Sigmoid colon (tissue), 7 donors: ENCODE measurements at places on chromosomes 7 and 10. TPM values are rescaled to one million over a fixed set of nuclear protein-coding genes. Genes with fewer than 3 reads are reported as not detected.

Gene CLEC5A
- total RNA-seq = not detected

Gene VPS26A
- total RNA-seq = 59.2 TPM

DNA sequence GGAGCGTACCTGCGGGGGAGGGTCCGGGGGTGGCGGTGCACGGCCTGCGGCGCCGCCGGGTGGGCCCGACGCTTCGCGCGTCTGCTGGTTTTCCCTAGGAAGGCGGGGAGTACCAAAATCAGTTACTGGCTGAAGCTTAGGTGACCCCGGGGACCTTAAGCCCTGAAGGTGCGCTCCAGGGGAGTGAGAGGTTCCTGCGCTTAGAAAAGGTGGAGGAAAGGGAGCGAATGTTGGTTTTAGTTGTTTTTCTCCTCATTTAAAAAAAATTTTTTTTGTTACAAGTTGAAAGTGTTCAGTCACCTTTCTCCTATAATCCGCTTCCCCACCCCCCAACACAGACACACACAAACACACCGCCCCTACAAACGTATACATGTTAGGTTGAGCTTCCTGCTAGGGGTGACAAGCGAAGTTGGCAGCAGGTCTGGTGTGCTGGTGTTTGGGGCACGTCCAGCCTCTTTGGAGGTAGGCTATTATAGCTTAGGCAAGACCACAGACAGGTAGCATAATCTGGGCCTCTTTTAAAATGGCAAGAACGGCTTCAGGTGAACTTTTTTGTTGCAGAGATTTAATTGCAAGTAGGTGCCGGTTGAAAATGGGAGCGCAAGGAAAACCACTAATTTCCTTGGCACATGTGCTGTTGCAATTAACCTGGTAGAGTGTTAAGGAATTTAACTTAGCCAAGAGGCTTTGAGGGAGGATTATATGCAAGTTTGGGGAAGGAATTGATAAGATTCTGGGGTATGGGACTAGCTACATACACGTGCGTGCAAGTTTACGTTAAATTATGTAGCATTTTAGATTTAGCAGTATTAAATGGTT is 945 bp downstream of the ADD3 start:
- DNase-seq = no peak

- DNase-seq = no peak
Observed at GRCh38 chr7:86942081-86942480, 117.4 kb downstream of the ELAPOR2 start.

GRCh38 chr10:111648046-111648445 is 535.5 kb downstream of the GPAM start:
- no peak for DNase-seq

Gene PARG
- total RNA-seq = 32.1 TPM

GRCh38 chr10:128530301-128530700 is 404.1 kb upstream of the MKI67 start:
- DNase-seq = no peak

- no peak for DNase-seq
Observed at GRCh38 chr10:34091635-34092195, 723.4 kb downstream of the PARD3 start.

DNA sequence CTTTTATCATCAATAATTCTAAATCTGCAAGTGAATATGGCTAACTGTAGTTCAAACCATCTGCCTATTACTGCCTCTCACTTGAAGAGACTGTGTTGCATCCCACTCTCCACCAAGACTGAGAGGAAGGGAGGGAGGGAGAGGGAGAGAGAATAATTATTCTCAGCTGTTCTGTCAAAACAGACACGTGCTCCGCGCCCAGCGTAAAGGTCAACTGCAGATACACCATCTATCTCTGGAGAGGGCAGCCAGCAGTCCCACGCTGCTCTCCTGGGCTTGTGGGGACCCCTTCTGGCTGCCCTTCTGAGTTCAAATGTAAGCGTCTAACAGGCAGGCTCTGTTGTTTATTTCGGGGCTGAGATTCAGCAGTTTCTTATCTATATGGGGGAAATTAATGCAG is 625.5 kb upstream of the GALNT17 start:
- no peak for DNase-seq

Gene RBP4
- 16.8 TPM for total RNA-seq

GRCh38 chr10:68276224-68276623 is 44.3 kb upstream of the ATOH7 start:
- DNase-seq = no peak

GRCh38 chr10:23474626-23475025 is 35.8 kb downstream of the OTUD1 start:
- DNase-seq = no peak

DNA sequence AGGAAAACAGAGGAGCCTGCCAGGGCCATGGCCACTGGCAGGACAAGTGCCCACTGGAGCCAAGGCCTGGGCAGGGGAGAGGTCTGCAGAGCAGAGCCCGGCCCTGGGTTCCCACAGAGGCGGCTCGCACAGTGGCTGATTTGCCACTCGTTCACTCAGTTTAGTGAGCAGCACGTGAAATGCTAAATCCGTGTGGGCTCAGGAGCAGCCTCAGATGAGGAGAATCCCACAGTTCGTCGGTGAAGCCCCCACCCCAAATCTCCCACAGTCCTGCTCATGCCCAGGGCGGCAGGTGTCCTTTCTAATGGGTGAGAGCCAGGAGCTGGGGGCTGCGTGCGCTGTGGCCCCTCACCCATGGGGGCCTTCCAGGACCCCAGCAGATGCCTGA is 107.7 kb upstream of the FAM20C start:
- peak; percentile 48 for DNase-seq

Gene HKDC1
- not detected for total RNA-seq

- DNase-seq = no peak
Observed at GRCh38 chr7:1080921-1081255, 7.0 kb upstream of the GPER1 start.

GRCh38 chr7:50359995-50360925 is 55.7 kb downstream of the IKZF1 start:
- peak; percentile 59 for DNase-seq

- DNase-seq = peak; percentile 94
Observed at GRCh38 chr7:105521717-105522463, at the start of gene PUS7. TSS of gene PUS7 (minus strand) at chr7:105522271. CDS start at chr7:105508512, 13,759 bp downstream.

Gene HOXA6
- 4.6 TPM for total RNA-seq

GRCh38 chr7:82017334-82017943 is 247.6 kb upstream of the HGF start:
- no peak for DNase-seq

GRCh38 chr7:103297837-103298179 is 573 bp downstream of the PMPCB start:
- no peak for DNase-seq

GRCh38 chr7:12674053-12674452 is 13.4 kb upstream of the ARL4A start:
- no peak for DNase-seq

Gene GJD4
- not detected for total RNA-seq

Gene TASOR2
- 56.6 TPM for total RNA-seq

Gene ELMO1
- total RNA-seq = 42.9 TPM

GRCh38 chr7:152754075-152754730 is 5.3 kb upstream of the ACTR3B start:
- no peak for DNase-seq

DNA sequence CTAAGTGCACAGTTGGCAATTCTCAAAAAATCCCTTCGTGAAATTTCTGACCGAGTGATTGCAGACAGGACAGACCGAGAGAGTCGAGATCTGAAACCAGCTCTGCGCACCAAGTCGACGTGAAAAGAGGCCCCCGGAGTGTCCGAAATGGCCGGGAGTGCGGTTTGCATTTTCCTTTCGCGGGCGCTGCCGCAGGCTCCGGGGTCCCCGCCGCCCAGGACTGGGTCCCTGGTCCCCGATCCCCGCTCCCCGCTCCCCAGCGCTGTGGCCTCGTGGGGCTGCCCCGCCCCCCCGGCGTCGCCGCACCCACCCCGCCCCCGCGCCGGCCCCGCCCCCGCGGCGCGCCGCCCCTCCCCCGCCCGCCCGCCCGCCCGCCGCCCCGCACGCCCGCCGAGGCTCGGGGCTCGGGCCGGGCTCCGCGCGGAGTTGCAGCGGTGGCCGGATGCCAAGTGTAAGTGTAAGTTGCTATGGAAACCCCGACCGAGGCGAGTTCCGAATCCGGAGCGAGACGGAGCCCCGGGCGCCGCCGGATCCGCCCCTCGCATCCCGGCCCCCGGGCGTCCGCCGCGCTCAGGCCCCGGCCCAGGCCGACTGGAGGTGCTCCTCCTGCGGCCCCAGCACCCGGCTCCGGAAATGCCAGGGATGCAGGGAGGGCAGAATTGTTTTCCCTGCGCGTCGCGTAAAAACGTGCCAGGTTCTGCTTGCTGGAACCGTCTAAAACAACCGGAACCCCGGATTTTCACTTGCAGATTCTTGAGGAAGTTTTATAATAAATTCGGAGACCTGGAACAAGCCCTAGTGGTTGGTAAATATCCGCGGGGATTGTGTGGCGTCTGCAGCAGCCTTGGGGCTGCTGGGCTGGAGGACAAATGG is 4.6 kb downstream of the BMI1 start:
- DNase-seq = peak; percentile 87

DNA sequence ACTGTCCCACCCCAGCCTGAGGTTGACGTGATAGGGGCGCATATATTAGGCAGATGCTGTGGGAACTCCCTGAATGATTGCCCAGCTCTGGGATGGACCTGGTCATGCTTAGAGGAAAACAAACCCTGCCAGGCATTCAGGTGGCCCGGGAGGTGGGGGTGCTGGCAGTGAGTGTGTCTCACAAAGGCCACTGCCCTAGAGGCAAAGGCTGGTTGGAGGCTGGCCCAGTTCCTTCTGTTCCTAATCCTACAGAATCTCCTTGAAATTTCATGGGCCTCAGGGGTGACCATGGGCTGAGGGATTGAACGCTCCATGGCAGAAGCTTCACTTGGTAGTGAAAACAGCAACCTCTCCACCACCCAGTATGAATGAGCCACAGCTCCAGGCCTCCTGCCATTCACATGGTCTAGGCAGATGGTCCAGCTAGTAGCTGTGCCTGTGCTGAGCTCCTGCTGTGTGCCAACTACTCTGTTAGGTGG is 25.6 kb downstream of the ADRA2A start:
- peak; percentile 62 for DNase-seq
